ENCODE measurements at places on chromosomes 3 and 15. TPM values are rescaled to one million over a fixed set of nuclear protein-coding genes. Genes with fewer than 3 reads are reported as not detected.

The STRIT1 gene
- total RNA-seq = not detected

The NR2E3 gene
- total RNA-seq = not detected

The KAT2B gene
- 1.4 TPM for total RNA-seq

The DUOXA2 gene
- not detected for total RNA-seq

The ARNT2 gene
- total RNA-seq = 0.11 TPM

The NMB gene
- total RNA-seq = 9.1 TPM
